ENCODE measurements at places on chromosomes 7 and 10. TPM values are rescaled to one million over a fixed set of nuclear protein-coding genes. Genes with fewer than 3 reads are reported as not detected.

Gene GNAT3
- not detected for total RNA-seq

Gene LRMDA
- 40.8 TPM for total RNA-seq

Gene RET
- total RNA-seq, result 1.2 TPM

- H3K4me3 ChIP-seq, result no peak overlapping the region
- H3K27ac ChIP-seq, result no peak overlapping the region
- peaks cover 3% of the 10 kb centered on the region for H3K36me3 ChIP-seq
- no peak for DNase-seq
- H3K27me3 ChIP-seq, result no peaks in the 10 kb centered on the region
- H3K4me1 ChIP-seq, result no peaks in the 10 kb centered on the region
Observed at GRCh38 chr7:105474045-105474444, 48.0 kb downstream of the PUS7 start.

- H3K27me3 ChIP-seq, result no peaks in the 10 kb centered on the region
- peak overlapping the region; percentile 70 for H3K4me3 ChIP-seq
- peaks cover 3% of the 10 kb centered on the region for H3K36me3 ChIP-seq
- peak; percentile 99 for DNase-seq
- H3K27ac ChIP-seq, result peak overlapping the region; percentile 99
Observed at GRCh38 chr10:110918269-110918642, 724 bp downstream of the BBIP1 start.

Measured in lung (tissue), 17 donors.